ENCODE measurements at places on chromosomes 16 and 17.

- DNase-seq = no peak
Measured at GRCh38 chr17:41390411-41390938, 6.9 kb downstream of the KRT31 start.

- DNase-seq = no peak
Measured at GRCh38 chr16:62177351-62178203, 141.3 kb upstream of the CDH8 start.

- DNase-seq = no peak
Measured at GRCh38 chr17:15133143-15133542, 132.0 kb downstream of the PMP22 start.

GRCh38 chr17:60094754-60095153 lies 16.0 kb upstream of the HEATR6 start:
- DNase-seq = no peak

DNA sequence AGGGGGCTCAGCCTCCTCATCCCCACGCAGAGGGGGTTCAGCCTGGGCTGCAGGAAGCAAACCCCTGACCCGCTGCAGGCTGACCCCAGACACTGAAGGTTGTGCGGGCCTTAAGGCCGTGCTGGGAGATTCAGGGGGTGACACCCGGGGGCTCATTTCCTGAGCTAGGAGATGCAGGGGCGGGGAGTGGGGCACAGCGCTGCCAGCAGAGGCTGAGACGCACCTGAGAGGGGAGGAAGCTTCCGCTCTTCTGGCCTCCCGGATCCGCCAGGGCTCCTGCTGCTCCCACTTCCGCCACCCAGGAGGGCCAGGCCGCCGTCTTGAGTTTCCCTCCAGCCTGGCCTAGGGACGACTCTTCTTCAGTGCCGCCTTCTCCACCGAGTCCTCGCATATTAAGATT lies 173.2 kb upstream of the FOXF1 start:
- no peak for DNase-seq

GRCh38 chr17:4852567-4853207 lies 19.5 kb downstream of the MINK1 start:
- DNase-seq = peak; percentile 76

DNA sequence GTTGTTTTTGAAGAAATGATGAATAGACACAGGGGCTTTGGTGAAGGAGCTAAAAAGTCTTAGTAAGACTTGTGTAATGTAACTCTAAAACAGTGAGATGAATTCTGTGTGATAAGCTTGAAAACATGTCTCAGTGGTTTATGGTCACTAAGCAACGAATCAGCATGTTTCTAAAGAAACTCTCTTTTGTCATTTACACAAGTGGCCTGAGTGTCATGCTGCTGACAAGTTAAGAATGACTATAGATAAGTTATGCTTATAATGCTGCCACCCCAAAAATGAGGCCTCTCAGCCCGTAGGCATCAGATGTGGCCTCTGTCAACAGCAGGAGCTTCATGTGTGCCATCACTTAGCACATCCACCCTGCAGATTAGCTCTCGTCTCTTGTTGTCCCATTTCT lies 8.7 kb downstream of the COX10 start:
- no peak for DNase-seq

GRCh38 chr16:72934636-72935403 lies 113.1 kb downstream of the ZFHX3 start:
- DNase-seq = no peak

DNA sequence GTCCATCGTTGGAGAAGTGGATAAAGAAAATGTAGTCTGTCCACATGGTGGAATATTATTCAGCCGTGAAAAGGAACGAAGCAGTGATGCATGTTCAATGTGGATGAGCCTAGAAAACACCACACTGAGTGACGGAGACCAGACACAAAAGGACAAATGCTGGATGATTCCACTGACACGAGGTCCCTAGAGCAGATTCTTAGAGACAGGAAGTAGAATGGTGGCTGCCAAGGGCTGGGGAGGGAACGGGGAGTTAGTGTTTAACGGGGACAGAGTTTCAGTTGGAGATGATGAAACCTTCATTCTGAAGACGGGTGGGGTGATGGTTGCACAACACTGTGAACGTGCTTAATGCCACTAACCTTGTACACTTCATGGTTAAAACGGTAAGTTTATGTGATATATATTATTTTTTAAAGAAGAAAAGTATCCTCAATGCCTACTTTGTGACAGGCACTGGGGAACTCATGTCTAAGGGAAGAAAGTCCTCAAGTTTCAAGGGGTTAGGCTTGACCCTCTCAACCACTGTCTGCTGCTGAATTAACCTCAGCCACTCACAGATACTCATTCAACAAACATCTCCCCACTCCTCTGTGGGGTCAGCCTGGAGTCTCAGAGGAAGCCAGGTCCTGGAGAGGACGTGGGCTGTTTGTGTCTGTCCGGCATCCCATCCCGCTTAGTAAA lies 17.6 kb downstream of the C16orf74 start:
- DNase-seq = no peak

- DNase-seq = no peak
Measured at GRCh38 chr17:299546-299945, 53.1 kb downstream of the RPH3AL start.

GRCh38 chr17:49361129-49361901 lies 735 bp downstream of the ZNF652 start:
- DNase-seq = peak; percentile 42

DNA sequence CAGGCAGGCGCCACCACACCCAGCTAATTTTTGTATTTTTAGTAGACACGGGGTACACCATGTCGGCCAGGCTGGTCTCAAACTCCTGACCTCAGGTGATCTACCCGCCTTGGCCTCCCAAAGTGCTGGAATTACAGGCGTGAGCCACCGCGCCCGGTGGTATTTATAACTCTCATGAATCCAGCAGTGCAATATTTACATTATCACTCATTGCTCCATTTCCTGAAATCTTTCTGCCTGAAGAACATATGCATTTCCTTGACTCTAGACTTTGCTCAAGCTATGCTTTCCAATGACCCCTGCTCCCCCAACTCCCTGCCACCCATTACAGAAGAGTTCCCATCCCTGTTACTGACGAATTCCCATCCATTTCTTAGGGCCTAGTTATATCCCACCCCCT lies 19.7 kb upstream of the NDUFAB1 start:
- no peak for DNase-seq

DNA sequence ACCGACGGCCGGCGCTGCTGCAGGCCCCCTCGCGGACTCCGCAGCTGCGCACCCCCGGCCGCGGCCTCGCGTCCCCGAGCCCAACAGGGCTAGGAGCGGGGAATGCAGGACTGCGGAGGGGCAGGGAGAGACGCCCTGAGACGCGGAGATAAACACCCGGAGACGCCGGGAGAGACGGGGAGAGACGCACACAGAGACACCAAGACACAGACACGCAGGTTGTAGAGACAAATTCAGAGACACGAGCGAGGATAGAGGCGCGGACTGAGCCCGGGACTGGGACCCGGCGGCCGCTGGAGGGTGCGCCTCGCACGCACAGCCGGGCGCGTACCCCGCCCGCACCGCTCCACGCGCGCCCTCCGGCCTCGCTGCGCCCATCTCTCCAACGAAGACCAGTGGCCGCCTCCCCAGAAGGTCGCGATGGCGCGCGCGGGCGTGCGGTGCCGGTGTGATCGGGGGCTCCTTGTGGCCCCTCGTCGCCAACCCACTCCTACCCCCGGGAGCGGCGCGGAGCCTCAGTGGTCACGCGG lies 902 bp downstream of the STAC2 start:
- DNase-seq = no peak

DNA sequence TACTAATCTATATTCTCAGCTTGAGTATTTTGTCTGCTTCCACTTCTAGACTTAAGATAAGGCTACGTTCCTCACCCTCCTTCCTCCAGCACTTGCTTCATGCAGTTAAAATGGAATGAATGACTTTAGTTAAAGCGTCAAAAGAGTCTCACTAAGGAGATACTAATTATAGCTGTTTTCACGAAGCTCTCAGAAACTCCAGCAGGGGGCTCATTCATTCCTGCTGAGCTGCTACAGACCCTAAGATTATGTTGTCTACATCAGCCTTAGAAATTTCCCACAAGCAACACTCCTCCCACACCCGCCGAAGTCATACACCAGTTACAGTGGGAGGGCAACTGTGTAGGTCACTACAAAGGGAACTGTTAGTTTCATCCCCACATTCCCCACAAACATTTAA lies 57.0 kb upstream of the KIFC3 start:
- peak; percentile 17 for DNase-seq

- no peak for DNase-seq
Measured at GRCh38 chr16:11877374-11877773, 26.0 kb upstream of the RSL1D1 start.

DNA sequence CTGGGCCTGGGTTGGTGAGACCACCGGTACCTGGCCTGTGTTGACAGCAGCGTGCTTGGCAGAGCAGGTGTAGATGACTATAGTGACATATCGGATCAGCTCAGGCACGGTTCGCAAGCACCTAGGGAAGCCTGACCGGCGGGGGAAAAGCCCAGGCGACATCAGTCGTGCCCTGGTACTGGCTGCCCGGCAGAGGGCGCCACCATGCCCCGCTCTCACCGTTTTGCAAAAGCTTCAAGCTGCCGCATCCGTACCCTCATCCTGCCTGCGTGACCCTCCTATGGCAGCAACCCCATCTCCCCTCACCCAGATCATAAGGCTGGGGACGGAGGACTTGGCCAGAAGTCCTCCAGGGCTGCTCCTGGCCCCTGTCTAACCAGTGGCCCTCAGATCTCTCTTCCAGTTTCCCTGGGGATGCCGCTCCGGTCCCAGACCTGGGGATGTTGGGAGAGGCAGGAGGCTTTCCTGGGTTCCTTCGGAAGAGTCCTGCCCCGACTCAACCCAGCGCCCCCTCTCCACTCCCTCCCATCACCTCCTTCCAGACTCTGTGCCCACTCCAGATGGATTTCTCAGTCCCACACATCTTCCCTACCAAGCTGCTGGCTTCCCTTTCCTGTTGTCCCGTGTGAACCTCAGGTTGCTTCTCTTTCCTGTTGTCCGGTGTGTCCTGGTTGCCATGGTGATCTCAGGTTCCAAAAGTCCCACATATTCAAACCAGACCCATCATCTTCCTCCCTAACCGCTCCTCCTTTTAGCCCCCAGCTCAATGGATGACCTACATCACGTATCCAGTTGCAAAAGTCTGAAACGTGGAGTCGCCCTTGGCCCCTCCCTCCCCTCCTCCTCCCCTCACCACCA lies 13.7 kb downstream of the ALOX12B start:
- peak; percentile 79 for DNase-seq

GRCh38 chr17:29042679-29043538 lies at the start of gene PIPOX:
PIPOX (plus strand) TSS chr17:29043141; CDS start chr17:29043226, 85 bp downstream.
- peak; percentile 20 for DNase-seq

- no peak for DNase-seq
Measured at GRCh38 chr17:78114831-78115723, 13.5 kb downstream of the TMC6 start.

DNA sequence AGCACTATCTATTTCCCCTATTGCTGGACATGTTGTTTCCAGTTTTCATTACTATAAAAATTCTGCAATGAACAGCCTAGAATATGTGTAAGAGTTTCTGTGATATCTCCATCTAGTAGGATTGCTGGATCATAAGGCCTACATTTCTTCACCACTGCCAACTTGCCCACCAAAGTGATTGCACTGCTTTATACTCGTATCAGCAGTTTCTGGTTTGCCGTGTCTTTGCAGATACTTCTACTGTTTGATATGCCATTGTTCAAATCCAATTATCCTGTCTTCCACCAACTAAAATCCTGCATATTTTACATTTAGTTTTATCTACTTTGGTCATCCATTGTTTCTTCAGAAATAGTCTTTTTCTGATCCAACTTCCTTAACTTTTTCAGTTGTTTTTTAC lies 21.1 kb downstream of the CEP95 start:
- DNase-seq = no peak

- no peak for DNase-seq
Measured at GRCh38 chr16:77963185-77964044, 58.9 kb upstream of the CLEC3A start.

- DNase-seq = no peak
Measured at GRCh38 chr17:39641883-39642282, 4.9 kb downstream of the STARD3 start.

DNA sequence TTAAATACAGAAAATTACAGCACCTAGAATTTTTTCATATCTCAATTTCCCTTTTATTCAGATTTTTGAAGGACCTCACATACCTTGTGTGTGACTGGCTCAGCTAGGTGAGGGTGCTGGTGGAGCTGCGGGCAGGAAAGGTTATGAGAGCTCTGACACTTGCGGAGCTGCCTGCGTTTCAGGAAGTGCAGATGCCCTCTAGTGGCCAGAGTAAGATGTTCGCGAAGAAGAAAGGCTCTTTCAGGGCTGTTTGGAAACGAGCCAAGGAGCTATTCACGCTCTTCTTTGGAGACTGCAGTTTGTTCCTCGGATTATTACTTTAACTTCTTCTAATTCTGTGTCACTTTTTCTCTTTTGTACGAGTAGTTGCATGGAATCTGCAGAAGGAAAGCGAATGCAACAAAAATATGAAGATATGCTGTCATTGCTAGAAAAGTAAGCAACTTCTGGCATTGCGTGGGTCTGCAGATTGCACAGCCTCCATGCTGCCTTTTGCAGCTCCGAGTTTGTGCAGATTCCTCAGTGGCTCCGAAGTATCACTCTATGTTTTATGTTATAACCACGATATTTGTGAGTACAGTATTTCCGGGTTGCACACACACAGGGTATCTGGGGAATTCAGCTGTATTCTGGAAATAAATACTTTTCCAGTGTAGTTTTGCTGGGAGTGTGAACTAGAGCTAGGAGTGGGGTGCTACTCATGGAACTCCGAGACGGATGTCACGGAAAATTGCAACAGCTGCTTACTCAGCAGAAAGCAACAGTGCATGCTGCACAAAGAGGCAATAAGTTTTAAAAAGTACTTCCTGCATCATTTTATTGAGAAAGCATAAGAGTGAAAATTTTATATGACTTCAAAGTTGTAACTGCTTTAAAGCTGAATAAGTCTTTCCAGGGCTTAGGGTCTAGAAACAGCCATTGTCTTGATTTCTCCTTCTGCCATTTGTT lies 46.3 kb downstream of the DNAH9 start:
- peak; percentile 19 for DNase-seq

DNA sequence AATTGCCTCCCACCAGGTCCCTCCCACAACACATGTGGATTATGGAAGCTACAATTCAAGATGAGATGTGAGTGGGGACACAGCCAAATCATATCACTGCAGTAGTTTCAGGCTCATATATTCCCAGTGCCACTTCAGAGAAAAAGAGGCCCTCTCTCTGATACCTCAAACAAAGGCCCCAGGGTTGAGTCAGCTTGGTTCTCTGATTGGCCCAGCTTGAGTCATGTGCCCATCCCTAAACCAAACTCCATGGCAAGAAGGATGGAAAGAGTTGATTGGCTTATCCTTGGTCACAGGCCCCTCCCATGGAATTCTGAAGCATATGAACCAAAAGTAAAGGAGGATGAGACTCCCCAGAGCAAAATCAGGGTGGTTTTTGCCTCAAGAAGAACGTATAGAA lies 75.9 kb upstream of the IRX6 start:
- no peak for DNase-seq

DNA sequence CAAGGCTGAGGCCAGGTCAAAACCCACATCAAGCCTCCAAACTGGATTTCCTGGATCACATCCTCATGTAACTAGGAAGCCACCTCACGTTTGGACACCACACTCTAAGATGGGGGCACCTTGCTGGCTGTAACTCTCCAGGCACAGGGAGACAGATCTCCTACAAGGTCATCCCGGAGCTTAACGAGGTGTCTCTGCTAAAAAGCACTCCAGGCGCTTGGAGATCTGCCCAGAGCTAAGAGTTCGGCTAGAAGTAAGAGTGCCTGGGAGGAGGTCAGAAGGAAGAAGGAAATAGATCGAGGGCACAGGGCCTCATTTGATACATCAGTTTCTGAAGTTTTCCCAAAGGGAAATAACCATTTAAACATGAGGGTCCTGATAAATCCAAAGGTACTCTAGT lies 15.9 kb downstream of the PSMB3 start:
- no peak for DNase-seq

Measured in hepatic stellate cell (primary cell).